ENCODE measurements at places on chromosomes 1 and 21.
A peak's percentile ranks its signal among the peaks of the same experiment; 100 is the strongest.

DNA sequence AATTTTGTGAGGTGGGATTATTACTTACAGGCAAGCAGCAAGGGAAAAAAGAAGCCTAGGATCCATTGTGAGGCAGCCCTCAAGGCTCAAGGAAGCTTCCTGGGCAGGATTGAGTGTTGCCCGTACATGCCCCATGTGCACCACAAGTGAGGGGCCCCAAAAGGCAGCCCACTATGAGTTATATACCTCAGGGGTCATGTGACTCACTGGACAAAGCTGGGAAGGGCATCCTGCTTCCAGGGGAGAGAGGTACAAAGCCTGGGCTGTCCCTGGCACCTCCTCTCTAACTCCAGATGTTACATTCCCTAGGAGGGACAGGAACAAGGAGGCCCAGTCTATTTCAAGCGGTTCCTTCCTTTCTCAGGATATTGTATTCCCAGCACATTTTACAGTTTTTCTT lies 34.0 kb upstream of the CD1D start:
- DNase-seq, result no peak

DNA sequence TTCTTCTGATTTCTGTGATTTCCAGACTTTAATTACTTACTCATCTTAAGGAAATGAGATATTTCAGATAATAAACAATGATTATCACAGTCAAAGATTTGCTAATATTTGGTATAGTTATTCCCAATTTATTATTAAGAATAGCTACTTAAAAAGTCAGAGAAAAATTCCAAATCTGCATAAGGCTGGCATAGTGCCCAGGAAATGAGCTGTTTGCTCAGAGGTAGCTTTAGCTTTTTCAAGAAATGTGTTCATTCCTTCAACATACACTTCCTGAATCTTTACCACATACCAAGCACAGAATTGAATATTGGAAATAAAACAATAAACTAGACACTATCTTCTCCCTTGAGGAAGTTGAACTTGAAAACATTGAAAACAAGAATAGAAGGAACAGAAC lies 44.3 kb upstream of the KCNK1 start:
- no peak for DNase-seq

GRCh38 chr1:210400043-210400840 lies 71.5 kb downstream of the HHAT start:
- DNase-seq, result peak; percentile 67

- no peak for DNase-seq
Measured at GRCh38 chr1:26556111-26556510, 26.6 kb downstream of the RPS6KA1 start.

DNA sequence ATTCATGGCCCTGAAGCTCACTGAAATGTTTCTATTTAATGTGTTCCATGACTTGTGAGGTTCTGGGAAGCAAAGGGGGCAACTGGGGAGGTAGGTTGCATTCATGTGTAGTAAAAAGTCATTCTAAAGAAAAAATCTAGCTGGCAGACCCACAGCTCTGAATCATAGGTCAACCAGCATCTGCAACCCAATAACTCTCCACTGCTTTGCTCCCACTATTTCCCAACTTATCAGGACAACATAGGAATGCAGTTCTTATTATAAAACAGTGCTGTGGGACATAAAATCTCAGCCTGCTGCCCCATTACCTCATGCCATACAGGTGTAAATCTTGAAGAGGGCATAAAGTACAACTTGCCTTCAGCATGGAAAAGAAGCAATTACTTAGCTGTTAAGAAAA lies 576.1 kb upstream of the PTBP2 start:
- no peak for DNase-seq

- DNase-seq, result no peak
Measured at GRCh38 chr21:34115160-34115559, 41.8 kb downstream of the MRPS6 start.

- no peak for DNase-seq
Measured at GRCh38 chr21:45641480-45642035, 2.0 kb upstream of the PCBP3 start.

- DNase-seq, result no peak
Measured at GRCh38 chr1:43576521-43576920, 45.8 kb downstream of the PTPRF start.

GRCh38 chr1:117815926-117816325 lies 113.5 kb downstream of the GDAP2 start:
- DNase-seq, result no peak

GRCh38 chr1:40901886-40902852 lies 40.0 kb upstream of the CITED4 start:
- DNase-seq, result no peak

DNA sequence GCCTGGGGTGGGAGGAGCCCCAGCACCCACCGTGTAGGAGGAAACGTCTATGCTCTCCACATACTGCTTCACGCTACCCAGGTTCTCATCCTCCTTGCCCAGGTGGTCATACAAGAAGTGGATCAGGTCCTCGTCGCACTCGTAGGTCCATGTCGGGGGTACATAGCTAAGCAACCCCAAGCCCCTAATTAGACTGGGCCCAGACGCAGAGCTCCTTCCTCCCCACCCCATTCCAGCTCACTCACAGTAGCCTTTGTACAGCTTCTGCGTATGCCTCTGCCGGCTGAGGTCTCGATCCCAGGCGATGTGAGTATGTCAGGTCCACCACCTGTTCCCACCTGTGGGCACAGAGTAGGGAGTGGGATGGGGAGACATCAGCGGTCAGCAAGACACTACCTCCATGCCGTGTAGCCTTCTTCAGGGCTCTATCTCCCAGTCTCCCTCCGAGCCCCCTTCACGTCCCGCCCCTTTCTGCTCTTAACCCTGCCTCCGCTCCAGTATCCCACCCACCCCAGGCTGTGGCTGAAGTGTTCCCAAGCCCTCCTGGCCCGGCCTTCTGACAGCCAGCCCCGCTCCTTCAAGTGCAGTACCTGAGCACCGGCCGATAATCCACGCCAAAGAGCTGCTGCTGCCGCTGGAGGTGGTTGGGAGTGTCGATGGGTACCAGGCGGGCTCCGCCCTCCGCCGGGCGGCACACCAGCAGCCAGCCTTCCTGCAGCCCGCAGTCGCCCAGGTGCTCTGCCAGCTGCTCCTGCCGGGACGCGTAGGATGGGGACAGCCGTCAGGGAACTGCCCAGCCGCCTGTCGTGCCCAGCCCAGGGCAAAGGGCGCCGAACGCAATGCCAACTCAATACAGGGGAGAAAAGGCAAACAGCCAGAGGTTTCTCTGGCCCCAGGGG lies 919 bp downstream of the HECTD3 start:
- DNase-seq, result no peak

- DNase-seq, result no peak
Measured at GRCh38 chr1:236023926-236024565, 40.8 kb downstream of the NID1 start.

DNA sequence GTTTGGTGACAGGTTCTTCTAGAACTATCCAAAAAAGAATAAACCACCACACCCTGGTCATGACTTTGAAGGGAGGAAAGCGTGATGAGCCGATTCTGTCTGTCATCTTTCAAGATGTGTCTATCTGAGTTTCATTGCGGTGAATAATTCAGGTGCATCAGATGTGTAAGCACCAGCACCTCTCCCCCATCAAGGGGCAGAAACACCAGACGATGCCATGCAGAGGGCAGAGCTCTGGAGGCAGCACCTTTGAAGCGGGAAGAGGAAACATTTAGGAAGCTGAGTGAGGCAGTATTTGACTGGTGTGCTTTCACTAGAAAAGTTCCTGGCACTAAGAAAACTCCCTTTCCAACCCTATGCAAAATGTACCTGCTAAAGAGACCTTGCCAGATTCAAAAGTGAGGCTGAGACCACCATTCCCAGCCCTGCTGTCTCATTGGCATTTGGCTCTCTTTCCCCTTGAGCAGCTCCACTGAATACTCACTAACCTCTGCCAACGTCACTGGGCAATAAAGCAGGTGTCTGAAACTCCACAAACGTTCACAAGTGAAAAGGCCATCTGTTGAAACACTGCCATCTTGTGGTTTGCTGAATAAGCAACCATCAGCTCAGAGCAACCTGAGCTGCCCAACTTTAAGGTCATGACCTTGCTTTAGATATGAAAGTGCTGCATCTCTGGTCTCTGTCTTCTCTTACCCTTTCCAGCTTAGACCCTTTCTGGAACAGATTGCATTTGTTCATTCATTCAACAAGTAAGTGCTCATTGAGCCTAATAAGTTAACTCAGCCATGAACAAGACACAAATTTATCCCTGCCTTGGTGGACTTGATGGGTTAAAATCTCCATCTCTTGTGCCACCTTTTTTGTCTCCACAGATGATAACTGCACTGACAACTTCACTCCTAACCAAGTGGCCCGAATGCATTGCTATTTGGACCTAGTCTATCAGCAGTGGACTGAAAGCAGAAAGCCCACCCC lies 228.6 kb downstream of the PAPPA2 start:
- no peak for DNase-seq

- DNase-seq, result no peak
Measured at GRCh38 chr1:160539684-160539989, 16.6 kb upstream of the SLAMF6 start.

- no peak for DNase-seq
Measured at GRCh38 chr1:180261524-180262155, 31.6 kb downstream of the LHX4 start.

- no peak for DNase-seq
Measured at GRCh38 chr1:165726169-165726568, 27.8 kb upstream of the ALDH9A1 start.

DNA sequence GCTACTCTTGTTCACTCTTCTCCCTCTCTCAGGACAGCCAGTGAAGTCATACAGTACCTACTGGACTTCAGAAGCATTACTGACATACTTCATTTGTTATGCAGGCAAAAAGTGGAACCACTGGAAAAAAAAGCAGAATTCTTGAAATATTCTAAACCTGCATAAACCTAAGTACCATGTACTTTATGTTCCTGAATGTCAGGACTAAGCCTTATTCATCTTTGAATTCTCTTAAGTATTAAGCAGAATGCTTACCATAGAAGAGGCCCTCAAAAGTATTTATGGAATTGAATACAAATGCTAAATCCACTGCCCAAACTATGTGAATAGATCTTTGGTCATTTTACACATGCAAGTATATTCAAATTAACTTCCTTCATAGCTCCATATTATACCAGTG lies 7.8 kb downstream of the PSMB2 start:
- no peak for DNase-seq

- no peak for DNase-seq
Measured at GRCh38 chr1:235127732-235128455, 743 bp downstream of the TOMM20 start.

GRCh38 chr1:225526878-225527277 lies 99.0 kb upstream of the LBR start:
- DNase-seq, result no peak

- DNase-seq, result no peak
Measured at GRCh38 chr1:55172272-55172671, 42.9 kb downstream of the USP24 start.

- DNase-seq, result no peak
Measured at GRCh38 chr1:91440847-91441246, 36.2 kb upstream of the HFM1 start.

- DNase-seq, result no peak
Measured at GRCh38 chr1:167202049-167202448, 18.6 kb upstream of the POU2F1 start.

DNA sequence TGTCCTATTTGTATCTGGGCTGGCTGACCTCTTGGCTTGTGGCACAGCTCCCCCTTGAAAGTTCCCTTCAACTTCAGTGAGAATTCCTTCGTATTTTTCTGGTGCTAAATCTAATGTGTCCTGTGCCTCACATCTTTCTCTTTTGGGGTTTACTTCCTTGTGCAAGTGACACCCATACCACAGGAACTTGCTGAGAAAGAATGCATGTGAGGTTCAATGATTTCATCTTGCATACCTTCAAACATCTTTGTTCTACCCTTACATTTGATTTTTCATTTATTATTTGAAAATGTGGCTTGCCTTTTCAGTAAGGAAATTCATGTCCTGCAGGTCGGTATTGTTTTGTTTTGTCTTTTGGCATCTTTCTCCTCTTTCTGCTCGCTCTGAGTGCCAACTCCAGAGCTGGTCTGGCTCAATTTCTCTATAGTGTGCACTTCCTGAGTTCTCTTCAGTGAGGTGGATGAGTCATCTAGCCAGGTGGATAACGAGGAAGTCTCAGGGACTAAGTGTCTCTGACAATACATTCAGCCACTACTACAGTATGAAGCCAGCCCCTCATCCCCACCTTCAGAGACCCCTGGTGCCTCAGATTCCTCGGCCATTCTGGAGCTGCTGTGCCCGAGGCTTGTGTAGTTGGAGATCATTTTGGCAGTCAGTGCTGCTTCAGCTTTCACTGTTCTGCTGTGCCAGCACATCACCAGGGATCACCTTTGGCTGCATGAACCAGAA lies 59.5 kb downstream of the RIPK4 start:
- DNase-seq, result no peak

- no peak for DNase-seq
Measured at GRCh38 chr1:201072149-201072548, 40.1 kb downstream of the CACNA1S start.

DNA sequence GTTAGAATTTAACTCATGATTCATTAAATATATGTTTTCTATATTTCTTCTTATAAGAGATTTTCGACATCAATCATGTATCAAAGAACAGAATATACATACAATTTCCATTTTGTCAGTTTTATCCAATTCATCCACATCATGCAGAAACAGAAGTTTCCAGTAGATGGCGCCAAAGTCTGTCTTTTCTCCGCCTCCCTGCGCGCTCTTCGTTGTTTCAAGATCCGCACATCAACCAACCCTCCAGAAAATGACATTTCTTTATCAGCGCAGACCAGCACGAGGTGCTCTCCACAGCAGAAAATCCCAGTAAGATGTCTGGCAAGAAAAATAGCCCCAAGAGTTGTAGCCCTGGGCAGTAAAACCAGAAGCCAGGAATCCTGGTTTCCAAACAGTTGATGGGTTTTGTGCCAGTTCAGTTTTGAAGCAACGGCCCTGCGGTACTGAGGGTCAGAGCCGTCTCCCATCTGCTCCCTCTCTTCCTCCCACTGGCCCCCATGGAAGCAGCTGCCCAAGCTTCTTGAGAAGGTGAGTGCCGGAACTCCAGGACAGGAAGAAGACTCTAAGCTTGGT lies 38.6 kb upstream of the GPR137B start:
- DNase-seq, result peak; percentile 50

GRCh38 chr1:57112148-57112547 lies 146.3 kb upstream of the C8B start:
- no peak for DNase-seq

- DNase-seq, result no peak
Measured at GRCh38 chr1:152002960-152003359, 9.3 kb upstream of the S100A10 start.

- no peak for DNase-seq
Measured at GRCh38 chr21:41750051-41750450, 16.8 kb downstream of the RIPK4 start.

DNA sequence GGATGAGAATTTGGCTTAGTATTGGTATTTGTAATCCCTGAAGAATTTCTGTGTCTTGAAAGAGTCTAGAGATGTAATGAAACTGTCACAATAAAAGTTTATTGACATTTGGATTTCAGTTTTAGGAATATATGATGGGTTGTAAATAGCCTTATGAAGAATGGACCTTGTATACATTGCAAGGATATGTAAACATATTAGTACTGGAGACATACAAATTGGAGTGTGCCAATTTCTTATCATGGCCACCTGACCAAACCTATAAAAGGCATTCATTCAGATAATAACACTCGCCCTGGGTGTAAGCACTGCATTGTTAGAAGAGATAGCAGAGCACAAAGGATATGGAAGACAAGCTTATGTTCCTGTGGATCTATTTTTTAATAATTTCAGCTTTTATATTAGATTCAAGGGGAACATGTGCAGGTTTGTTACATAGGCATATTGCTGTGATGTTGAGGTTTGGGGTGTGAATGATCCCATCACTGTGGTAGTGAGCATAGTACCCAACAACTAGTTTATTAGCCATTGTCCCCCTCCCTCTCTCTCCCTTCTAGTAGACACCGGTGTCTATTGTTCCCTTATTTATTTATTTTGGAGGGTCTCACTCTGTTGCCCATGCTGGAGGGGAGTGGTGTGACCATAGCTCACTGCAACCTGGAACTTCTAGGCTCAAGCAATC lies 8.6 kb downstream of the S1PR1 start:
- no peak for DNase-seq

All from left hindlimb (tissue), 1 donor.